ENCODE measurements at places on chromosomes 5 and 9.
A peak's percentile ranks its signal among the peaks of the same experiment; 100 is the strongest.

GRCh38 chr9:6024035-6024554 is 8.7 kb upstream of the RANBP6 start:
- peak; percentile 31 for DNase-seq

- peak; percentile 97 for DNase-seq
Observed at GRCh38 chr5:6399980-6400910, 21.9 kb upstream of the MED10 start.

- peak; percentile 50 for DNase-seq
Observed at GRCh38 chr5:36607114-36607571, 737 bp downstream of the SLC1A3 start.

DNA sequence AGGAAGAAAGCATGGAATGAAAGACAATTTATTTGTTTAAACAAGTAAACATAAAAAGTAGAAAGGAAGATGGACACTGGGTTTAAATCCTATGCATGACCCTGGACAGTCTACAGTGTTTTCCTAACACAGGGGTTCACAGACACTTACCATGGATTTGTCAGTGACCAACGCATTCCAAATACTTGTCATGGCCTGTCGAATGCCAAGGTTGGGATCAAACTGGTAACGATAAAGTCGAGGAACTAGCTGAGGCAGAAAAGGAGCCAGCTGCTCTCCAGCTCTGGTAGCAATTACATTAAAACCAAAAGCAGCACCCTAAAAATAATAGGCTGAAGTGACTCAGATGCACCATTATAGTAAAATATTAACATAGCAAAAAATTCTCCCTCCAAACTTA is 59.4 kb upstream of the OR2K2 start:
- DNase-seq = peak; percentile 56

- no peak for DNase-seq
Observed at GRCh38 chr9:117344892-117345660, 69.8 kb downstream of the ASTN2 start.

GRCh38 chr5:96881511-96882115 is 5.3 kb downstream of the ERAP2 start:
- DNase-seq = peak; percentile 65

- peak; percentile 1 for DNase-seq
Observed at GRCh38 chr5:129906177-129906887, 2.1 kb downstream of the CHSY3 start.

- no peak for DNase-seq
Observed at GRCh38 chr9:132384376-132384775, 22.3 kb downstream of the TTF1 start.

DNA sequence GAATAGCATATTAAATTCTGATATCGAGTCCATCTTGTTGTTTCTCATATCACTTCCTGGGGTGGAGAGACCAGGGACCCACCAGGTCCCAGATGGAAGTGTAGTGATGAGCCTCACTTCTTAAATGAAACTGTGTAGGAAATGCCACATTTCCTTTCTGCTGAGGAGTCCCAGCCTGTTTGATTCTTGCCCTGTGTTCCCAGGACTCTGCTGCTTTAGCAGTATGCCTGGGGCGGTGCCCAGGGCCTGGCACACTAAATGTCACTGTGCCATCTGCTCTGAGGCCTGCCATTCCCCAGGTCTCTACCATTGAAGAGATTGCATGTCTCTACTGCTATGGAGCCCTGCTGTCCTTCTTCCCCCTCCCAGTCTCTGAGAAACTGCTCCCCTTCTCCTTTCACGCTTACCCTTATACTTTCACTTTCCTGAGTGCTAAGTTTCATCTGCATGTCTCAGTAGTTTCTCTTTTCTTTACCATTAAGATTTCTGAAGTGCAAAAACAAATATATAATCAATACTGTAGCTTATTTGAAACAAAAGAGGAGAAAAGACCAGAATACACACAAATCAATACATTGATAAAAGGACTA is 260.4 kb downstream of the GABRB2 start:
- DNase-seq = no peak

- no peak for DNase-seq
Observed at GRCh38 chr9:23522952-23523351, 303.1 kb downstream of the ELAVL2 start.

DNA sequence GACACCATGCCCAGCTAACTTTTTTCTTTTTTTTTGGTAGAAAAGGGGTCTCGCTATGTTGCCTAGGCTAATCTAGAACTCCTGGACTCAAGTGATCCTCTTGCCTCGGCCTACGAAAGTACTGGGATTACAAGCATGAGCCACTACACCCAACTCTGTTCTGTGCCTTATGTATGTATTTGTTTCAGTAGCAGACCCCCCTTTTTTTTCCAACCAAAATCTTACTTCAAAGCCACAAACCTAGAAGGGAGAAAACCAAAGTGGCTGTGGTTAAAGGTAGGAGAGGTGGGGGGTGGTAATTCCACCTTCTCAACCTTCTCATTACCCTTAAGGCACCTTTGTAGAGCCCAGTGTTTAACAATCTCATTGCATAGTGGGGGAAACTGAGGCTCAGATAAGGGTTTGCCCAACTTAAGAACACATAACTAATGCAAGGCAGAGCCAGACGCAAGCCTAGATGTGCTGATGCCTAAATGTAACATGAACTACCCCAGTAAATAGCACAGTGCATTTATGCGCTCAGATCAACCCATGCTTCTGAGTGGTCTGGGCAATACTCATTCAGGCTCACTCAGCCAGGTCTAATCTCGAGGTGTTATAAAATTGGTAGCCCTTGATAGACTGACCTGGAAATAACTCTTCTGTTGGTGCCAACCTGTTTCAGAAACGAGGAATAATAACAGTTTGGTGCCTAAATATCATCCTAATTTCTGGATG is 33.0 kb downstream of the ITK start:
- no peak for DNase-seq

GRCh38 chr9:89483592-89484474 is 14.1 kb downstream of the SEMA4D start:
- no peak for DNase-seq

DNA sequence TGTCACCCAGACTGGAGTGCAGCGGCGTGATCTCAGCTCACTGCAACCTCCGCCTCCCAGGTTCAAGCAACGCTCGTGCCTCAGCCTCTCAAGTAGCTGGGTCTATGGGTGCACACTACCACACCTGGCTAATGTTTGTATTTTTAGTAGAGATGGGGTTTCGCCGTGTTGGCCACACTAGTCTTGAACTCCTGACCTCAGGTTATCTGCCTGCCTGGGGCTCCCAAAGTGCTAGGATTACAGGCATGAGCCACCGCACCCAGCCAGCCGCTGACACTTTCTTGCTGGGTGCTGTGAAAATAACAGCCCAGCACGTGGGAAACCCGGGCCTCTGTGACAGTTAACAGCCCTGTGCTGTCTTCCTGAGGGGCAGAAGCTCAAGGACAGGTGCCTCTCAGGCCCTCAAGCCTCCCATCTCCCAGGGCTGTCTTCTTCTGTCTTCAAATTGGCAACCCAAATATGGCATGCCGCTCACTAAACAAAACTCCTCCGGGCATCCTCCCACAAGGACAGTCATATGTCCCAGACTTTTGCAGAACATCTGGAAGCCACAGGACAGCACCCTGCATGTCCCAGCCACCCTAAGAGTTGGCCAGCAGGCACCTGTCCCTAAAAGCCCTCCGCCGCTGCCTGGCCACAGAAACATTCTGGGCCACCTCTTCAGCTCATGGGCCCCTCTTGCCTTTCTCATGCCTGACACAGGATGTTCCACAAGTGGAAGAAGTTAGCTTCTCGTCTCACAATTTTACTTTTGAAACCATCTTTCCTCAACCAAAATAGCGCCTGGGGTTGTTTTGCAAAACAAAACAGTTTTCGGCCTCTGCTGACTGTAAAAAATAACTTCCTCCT is 233.6 kb downstream of the SYK start:
- DNase-seq = no peak

DNA sequence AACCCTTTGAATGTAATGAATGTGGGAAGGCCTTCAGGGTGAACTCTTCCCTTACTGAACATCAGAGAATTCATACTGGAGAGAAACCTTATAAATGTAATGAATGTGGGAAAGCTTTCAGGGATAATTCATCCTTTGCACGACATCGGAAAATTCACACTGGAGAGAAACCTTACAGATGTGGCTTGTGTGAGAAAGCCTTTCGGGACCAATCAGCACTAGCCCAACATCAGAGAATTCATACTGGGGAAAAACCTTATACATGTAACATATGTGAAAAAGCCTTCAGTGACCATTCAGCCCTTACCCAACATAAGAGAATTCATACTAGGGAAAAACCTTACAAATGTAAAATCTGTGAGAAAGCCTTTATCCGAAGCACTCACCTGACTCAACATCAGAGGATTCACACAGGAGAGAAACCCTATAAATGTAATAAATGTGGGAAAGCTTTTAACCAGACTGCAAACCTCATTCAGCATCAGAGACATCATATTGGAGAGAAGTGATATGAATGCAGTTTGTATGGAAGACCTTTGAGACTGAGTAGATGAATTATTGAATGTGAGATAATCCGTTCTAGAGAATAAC is 24.6 kb downstream of the ZNF454 start:
- DNase-seq = no peak

GRCh38 chr5:176733406-176734262 is 76.7 kb upstream of the UNC5A start:
- DNase-seq = no peak

DNA sequence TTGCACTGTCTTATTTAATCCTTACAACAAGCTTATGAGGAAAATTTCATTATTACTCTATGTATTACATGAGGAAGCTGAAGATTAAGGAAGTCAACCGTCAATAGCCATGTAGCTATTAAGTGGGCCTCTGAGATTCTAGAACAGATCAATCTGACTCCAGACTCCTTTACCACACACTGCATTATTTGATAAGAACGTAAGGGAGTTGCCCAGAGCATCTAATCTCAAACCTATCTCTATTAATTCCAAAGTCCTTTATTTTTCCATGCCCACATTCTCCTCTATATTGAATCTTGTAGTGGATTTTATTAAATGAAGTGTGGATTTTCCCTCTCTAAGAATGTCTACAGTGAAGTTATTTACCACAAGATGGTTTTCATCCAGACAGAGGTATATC is 118.2 kb upstream of the MTAP start:
- DNase-seq = peak; percentile 40

DNA sequence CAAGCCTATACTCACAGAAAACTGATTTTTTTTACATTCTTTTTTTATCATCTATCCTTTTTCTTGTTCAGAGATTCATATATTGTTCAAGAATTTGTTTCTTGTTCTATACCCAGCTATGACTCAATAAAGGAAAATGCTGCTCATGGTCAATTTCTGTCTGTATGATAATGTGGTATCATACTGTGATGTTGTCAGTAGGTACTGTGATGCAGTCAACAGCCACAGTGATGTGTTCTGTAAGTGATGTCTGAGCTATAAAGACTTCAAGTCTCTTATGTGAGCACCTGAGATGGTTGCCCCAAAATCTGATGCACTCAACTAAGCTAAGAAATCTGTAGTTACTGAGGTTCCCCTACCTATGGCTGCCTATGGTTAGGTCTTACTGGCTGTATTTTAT is 294.2 kb upstream of the GRIN3A start:
- no peak for DNase-seq

DNA sequence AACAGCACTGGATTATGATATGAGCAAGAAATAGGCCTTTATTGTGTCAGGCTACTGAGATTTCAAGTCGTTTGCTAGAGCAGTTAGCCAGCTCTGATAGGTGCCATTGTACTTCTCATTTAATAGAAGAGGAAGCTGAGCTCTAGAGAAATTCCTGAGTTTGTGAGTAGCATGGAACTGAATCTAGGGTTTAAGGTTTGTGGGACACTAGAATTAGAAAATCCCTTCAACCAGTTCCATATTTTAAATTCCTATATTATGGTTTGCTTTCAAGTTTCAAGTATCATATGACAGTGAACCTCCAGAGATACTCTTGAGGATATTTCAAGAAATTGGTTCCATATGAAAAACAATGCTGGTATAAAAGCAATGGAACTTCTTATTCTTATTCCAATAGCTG is 87.6 kb downstream of the ANKRD55 start:
- DNase-seq = no peak

DNA sequence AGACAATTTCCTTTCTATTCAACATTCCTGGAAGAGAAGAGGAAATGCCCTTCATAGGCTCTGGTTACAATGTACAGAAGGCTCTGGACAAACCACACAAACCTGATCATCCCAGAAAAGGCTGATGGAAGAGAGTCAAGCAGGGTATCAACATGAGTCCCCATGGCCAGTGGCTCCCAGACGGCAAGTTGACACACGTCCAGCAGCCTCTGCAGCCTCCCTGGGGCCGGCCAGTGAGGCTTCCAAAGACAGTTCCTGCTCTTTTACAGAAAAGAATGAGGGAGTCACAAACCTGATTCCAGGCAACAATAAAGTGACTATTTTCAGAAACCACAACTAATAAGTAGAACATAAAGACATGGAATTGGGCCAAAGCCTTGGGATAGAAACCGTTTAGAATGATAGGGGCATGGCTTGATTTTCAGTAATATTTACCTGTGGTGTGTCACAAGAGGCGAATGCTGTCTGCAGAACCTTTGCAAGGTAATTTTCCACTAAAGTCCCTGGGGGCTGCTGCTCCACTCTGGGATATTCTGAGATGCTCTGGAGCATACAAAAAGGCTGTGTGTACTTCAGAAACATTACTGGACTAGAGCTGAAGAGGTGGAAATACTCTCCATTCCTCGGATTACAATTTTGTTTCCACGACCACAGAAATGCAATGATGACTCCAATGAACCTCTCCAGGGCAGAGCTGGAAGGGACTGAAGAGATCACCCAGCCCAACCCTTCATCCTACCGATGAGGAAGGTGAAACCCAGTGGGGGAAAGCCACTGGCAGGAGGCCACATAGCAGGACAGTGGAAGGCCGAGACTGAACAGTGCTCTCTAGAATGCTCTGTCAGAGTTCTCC is 10.4 kb downstream of the MED27 start:
- peak; percentile 51 for DNase-seq

- DNase-seq = peak; percentile 21
Observed at GRCh38 chr9:18438300-18438925, 35.5 kb upstream of the ADAMTSL1 start.

DNA sequence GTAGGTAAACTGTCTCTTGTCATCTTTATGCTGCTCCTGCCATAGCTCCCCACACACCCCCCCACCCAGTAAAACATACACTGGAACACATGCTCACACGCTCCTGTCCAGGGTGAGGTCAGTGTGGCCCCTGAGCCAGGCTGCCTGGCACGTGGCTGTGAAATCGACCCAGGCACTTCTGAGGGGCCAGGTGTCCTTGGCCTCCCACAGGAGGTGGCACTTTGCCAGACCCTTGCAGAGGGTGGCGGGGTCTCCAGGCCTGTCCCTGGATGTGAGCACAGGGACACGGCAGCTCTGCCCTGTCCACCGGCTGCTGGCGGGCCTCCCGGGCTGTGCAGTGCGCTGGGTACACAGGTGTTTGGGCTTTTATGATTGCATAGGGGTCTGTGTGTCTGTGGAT is 10.0 kb upstream of the CRB2 start:
- DNase-seq = no peak
